Transverse colon (tissue), 4 donors: ENCODE measurements at places on chromosomes 6 and 20. TPM values are rescaled to one million over a fixed set of nuclear protein-coding genes. Genes with fewer than 3 reads are reported as not detected.
A peak's percentile ranks its signal among the peaks of the same experiment; 100 is the strongest.

GRCh38 chr20:35820715-35821114, 48.9 kb downstream of the PHF20 start:
- no peak for DNase-seq

DNA sequence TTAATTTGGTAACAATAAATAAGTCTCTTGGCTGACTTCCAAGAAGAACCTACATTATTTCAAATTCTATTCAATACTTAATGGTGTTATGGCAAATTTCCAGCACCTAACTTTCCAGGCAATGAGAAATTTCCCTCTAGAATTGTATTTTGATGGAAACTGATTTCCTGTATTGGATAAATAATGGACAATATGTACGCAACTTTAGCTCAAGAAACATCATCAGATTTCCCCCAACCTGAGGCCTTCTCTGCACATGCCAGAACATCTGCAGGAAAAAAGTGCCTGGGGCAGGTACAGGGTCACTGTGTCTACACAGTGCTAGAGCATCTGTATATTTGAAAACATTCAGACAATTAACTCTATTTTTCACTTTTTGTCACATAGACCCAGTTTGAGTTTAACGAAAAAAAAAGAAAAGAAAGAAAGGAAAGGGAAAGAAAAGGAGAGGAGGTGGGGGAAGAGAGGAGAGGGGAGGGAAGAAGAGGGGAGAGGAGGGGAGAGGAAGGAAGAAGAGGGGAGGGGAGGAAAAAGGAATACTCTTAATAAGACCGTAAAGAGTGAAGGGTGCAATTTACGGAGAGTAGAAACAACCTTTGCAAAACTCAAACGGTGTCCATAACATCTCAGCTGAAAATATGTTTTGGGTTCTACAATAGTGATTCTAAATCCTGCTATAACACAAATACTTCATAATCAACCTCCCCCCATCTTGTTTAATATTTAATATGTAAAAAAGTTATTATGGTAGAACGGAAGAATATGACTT, 130.0 kb downstream of the TSHZ2 start:
- DNase-seq = no peak

The FAM184A gene
- total RNA-seq = 13.1 TPM

The SLC17A5 gene
- total RNA-seq = 32.4 TPM

DNA sequence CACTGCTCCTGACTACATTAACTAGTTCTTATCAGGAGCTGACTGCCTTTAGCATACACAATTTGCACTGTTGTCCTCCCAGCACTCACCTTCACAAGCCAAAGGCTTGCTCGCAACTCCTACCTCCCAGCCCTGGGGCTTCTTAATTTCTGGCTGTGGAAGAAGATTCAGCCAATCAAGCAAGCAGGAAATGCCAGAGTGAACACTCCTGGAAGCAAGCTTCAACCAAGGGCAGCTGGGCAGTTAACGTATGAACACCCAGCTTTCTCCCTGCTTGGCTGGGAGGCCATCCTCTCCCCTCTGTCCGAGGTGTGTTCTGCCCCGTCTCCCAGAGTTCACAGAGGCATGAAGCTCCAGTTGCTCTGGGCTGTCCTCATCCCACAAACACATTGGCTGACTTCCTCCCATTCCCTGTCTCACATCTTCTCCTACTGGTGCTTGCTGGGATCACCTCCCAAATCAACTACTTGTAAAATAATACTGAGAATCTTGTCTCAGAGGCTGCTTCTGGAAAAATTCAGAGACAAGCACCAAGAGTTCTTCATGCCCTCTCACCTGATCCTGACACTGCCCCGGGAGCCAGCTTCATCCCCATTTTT, 15.3 kb upstream of the SRSF6 start:
- no peak for DNase-seq

The B3GAT2 gene
- total RNA-seq = not detected

The GMPR gene
- 5.1 TPM for total RNA-seq

DNA sequence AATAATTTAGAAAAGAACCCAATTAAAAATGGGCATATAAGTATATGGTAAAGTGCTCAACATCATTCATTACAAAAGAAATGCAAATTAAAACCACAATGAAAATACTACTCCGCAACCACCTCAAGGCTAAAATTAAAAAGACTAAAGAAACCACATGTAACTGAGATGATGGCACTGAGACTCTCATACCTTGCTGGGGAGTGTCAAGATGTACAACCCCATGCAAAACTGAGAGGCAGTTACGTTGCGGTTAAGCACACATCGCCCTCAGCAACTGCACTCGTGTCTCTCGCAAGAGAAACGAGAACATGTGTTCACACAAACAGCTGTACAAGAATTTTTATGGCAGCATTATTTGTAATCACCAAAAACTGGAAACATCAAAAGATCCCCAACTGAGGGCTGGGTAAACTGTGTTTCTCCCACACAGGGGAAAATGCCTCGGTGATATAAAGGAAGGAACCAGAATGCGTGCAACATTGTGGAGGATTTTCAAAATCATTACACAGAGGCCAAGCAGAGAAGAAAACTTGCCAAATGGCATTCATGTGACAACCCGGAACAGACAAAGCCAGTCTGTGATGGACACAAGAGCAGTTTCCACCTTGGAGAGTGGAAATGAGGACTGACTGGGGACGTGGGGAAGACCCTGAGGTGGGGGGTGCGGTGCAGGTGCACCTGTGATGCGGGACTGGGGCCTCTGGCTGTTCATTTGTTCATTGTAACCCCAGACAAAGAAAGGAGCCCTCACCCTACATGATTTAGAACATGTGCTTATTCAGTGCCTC, 144.9 kb downstream of the WDR27 start:
- peak; percentile 50 for DNase-seq

The ZC2HC1B gene
- total RNA-seq = not detected

DNA sequence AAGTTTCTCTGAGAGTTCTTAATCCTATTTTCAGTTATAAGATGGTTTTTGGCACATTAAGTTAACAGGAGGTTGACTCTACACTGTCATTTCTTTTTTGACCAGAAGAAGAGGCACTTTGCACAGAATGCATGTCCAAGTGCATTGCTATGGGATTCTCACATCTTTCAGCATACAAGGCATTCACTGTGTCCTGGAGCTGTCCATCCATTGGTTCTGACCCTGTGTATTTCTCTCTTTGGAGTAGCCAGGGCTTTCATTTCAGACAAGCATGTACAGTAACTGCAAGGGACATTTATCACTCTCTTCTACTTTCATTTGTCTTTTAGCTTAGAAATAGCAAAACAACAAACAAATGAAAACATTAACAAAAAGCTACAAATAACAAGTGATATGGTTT, 275.1 kb upstream of the IMPG1 start:
- no peak for DNase-seq

DNA sequence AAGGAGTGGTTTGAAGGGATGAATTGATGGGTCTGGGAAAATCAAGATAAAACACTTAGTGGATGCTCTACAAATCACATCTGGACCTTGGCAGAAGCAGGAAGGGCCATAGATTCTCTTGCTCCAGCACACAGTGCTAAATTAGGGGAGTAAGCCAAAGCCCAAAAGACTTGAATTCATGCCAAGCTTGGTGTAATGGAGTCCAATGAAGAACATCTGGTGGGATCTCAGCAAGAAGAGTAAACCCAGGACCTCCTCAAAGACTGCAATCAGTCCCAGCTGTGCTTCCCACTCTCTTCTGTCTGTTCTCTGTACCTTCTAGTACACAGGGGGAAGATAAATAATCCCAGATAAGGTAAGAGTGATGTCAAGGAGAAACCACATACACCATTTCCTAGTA, 683.4 kb downstream of the RNF144B start:
- no peak for DNase-seq

The LRRN4 gene
- not detected for total RNA-seq

The BANF2 gene
- total RNA-seq = not detected

The HAO1 gene
- not detected for total RNA-seq

The THEMIS gene
- 6.0 TPM for total RNA-seq

- no peak for DNase-seq
Measured at GRCh38 chr20:24868959-24869358, 80.1 kb upstream of the CST7 start.

GRCh38 chr6:159941286-159942113, 27.4 kb upstream of the IGF2R start:
- no peak for DNase-seq

GRCh38 chr20:6381887-6382286, 259.1 kb upstream of the FERMT1 start:
- no peak for DNase-seq
